ENCODE measurements at places on chromosomes 2 and 18.

DNA sequence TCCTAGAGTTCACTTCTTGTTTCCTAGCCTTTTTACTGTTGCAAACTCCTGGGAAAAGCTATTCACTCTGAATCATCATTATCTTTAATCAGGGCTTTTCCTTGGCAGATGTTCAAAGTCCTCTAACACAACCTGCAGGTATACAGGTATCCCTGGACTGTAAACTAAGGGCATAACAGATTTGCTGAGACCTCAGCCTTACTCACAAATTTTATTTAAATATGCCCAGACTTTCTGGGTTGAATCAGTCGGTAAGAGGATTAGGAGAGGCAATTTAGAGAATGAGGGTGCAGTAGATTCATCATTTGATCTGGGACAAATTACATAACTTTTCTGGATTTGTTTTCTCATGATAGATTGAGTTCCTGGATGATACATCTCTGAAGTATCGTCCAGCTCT lies 217.8 kb upstream of the STON1 start:
- DNase-seq: no peak

DNA sequence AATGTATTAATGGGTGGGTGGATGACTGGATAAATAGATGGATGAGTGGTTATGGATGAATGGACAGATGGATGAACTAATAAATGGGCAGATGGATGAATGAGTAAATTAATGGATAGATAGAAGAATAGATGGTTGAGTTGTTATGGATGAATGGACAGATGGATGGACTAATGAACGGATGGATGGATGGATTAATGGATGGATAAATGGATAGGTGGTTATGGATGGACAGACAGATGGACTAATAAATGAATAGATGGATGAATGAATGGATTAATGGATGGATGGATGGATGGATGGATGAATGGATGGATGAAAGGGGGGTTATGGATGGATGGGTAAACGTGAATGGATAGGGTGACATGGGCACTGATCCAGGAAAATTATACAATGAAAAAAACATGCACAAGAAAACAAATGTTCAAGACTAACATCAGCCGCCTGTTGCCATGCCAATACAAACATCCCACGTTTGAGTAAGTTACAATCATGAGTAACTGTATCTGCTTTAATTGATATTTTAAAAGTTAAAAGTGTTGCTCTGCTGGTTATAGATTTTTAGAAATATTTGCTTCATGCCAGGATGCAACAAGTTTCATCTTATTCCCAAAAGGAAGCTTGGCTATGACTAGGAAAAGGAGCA lies 20.8 kb downstream of the PXDN start:
- DNase-seq: no peak

- no peak for DNase-seq
Measured at GRCh38 chr2:62156861-62157496, 38.9 kb upstream of the B3GNT2 start.

DNA sequence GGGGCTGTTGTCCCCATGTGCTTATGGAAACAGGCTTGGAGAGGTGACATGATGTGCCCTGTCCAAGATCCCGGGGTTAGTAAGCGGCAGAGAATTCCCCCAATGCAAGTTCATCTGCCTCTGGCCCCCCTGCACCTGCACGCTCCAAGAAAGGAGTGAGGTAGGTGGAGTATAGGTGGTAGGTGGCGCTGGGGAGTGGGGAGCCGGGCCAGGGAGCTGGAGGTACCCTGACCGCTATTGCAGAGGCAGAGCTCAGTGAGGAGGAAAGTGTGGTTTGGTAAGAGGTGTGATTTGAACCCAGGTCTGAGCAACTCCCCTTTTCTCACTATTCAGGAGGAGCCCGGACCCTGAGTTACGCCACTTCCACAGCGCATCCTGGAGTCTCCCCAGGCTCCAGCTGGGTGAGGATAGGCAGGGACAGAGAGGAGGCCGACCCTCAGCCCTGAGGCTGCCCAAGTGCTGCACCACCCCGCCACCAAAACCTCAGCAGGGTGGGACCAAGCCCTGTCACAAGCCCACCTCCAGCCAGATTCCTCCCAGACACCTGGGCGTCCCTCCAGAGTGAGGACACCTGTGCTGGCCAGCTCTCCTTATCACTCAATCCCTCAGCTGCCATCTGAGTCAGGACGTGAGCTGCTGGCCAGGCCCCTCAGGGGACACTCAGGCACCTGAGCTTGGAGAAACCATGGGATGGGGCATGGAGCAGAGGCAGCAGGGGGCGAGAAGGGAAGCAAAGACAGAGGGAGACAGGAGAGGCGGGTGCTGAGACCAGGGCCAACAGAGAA lies 5.6 kb downstream of the HAAO start:
- no peak for DNase-seq

- no peak for DNase-seq
Measured at GRCh38 chr2:147355706-147356105, 489.1 kb upstream of the ACVR2A start.

GRCh38 chr2:54482715-54483114 lies 26.6 kb downstream of the SPTBN1 start:
- DNase-seq: no peak

DNA sequence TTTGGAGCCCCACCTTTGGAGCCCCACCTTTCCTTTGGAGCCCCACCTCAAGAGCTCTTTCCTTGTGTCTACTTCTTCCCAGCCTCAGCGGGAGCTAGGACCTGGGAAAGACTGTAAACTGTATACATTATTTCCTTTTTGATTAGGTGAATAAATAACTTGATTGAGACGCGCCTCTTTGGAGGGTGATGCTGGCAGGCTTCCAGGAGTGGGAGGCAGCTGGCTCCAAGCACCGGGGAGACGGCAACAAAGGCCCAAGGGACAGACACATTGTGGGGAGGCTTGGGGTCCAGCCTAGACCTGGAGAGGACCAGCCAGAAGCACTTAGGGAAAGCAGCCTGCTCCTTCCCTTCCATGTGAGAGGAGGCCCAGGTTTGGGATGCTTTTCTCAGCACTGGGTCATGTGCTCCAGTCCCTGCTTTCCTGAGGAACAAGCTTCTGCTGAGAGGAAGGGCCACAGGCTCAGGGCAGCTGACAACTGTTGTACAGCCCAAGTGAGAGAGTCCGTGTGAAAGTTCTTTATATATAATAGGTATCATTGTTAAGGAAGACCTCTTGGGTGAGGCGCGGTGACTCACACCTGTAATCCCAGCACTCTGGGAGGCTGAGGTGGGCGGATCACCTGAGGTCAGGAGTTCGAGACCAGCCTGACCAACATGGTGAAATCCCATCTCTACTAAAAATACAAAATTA lies 297.2 kb upstream of the SLC14A2 start:
- no peak for DNase-seq

DNA sequence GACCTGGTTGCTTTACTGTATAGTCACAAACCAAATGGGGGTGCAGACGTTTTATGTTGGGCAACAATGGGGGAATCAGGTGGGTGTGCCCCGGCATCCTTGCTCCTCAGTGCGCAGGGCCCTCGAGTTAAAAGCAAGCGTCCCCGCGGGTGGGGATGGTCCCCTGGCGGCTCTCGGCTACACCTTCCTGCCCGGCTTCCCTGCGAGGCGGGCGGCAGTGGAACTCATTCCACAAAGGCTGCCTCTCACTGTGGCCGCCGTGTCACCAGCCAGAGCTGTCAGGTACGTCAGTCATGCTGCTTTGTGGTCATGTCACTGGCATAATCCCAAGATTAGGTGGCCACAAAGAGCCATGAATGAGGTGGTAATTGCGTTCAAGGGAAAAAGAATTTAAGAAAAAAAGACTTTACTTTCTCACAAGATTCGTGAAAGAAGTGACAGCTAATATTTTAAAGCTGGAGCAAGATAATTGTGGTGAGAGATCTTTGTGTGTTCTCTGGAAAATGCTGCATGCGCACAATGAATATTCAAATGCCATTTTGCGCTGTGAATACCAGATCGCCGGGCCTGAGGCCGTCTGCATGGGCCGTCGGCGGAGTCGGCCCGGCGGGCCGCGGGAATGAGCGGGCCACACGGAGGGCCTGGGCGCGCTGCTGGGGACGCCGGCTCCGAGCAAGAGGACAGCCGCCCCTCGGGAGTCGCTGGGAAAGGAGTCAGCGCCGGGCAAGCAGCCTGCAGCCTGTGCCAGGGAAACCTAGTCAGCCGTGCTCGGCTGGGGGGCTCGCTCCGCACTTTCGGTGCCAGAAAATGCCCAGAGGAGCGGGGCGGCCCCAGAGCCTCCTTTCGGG lies 82.3 kb upstream of the LDLRAD4 start:
- DNase-seq: no peak

DNA sequence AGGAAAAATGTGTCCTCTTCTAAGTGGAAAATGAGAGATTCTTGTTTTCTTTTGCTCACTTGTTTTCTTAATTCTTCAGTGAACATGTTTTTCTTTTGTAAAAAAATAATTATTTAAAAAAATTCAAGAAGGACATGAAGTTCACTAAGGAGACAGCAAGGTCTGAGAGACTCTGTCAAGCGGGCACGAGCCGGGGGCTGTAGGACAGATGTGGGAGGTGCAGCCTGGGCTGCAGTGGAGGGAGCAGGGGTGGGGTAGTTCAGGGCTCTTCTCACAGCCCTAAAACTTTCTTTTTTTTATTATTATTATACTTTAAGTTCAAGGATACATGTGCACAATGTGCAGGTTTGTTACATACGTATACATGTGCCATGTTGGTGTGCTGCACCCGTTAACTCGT lies 4.3 kb upstream of the HDAC4 start:
- no peak for DNase-seq

DNA sequence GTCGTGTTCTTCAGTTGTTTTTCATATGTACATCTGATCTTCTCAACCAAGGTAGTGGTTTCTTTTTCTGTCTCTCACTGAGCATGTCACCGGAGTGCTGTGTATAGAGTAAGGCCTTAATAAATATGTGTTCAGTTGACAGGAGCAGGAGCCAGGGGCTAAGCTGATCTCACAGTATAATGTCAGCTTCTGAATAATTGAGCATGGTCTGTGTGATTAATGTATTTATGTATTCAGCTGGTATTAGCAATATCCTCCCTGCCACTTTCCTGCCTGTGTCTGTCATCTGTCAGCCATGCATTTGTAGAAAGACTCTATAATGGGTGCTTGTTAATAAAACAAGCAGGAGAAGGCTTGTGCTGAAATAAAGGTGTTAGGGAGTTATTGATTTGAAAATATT lies 198.9 kb downstream of the ADCYAP1 start:
- no peak for DNase-seq

GRCh38 chr2:240894006-240894405 lies 1.9 kb downstream of the MAB21L4 start:
- DNase-seq: no peak

GRCh38 chr2:220877897-220878296 lies 694.2 kb downstream of the EPHA4 start:
- DNase-seq: no peak

Measured in activated CD4-positive, alpha-beta T cell treated with anti-CD3 and anti-CD28 coated beads, Interleukin-2, amount 50 U/mL, for 4 hours (primary cell).